ENCODE measurements at places on chromosomes 7 and 10.

DNA sequence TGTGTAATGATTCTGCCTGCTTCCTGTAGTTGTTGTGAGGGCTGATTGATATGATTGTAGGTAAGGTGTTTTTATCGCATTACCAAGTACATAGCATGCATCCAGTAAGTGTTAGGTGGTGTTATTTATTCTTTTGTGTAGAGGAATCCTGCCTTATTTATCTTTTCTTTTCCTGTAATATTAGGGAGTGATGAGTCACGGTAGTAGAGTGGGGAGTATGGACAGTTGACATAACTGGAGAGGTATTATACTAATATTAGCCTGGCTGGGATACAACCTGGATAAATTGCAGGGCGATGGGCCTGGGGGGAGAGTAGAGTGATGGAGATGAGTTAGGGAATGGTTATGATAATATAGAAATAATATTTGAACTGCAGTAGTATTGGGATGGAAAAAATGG is 9.8 kb downstream of the SDK1 start:
- no peak for DNase-seq

- no peak for DNase-seq
Observed at GRCh38 chr10:104981995-104982394, 340.9 kb downstream of the SORCS3 start.

- no peak for DNase-seq
Observed at GRCh38 chr10:17290226-17290625, 62.2 kb downstream of the VIM start.

- DNase-seq, result no peak
Observed at GRCh38 chr7:46979439-46979838, 602.5 kb downstream of the TNS3 start.

DNA sequence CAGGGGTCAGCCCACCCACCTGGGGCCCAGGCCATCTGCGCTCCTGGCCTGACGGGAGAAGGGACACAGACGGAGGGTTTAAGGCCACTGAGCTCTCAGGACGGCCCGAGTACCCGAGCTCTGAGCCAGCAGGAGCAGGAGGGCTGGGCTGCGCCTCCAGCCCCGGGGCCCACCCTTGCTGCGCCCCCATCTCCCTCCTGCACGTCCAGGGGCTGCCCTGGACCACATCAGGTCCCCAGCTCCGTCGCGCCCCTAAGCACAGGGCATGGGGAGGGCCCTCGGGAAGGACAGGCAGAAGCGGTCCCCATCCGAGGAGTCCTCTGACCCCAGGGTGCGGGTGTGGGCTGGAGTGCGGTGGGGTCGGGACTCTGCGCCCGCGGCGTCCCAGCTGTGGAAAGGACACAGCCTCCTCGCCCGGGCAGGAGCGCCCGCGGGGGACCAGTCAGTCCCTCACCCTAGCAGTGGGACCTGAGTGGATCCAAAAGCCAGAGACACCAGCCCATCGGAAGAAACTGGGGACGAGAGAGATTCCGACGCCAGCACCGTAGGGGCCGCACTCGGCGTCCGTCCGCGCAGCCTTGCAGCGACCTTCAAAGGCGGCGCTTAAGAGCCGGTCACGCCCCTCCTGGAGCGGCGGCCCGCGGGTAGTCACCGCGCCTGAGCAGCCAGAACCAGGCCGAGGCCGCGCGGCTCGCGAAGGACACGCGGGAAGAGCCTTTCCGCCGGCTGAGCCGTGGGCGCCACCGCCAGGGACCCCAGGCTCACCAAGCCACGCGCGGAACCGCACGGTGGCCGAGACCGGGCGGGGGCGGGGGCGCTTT is 15.9 kb downstream of the CAMK2B start:
- no peak for DNase-seq

DNA sequence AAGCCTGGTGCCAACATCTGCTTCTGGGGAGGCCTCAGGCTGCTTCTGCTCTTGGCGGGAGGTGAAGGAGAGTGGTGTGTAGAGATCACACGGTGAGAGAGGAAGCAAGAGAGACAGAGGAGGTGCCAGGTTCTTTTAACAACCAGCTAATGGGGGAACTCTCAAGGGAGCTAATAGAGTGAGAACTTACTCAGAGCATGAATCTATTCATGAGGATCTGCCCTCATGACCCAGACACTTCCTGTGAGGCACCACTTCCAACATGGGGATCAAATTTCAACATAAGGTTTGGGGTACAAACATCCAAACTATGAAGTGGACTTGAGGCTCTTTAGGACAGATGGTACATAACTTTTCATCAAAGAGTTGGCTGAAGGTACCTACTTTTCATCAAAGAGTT is 5.1 kb upstream of the ZNF32 start:
- DNase-seq, result no peak

DNA sequence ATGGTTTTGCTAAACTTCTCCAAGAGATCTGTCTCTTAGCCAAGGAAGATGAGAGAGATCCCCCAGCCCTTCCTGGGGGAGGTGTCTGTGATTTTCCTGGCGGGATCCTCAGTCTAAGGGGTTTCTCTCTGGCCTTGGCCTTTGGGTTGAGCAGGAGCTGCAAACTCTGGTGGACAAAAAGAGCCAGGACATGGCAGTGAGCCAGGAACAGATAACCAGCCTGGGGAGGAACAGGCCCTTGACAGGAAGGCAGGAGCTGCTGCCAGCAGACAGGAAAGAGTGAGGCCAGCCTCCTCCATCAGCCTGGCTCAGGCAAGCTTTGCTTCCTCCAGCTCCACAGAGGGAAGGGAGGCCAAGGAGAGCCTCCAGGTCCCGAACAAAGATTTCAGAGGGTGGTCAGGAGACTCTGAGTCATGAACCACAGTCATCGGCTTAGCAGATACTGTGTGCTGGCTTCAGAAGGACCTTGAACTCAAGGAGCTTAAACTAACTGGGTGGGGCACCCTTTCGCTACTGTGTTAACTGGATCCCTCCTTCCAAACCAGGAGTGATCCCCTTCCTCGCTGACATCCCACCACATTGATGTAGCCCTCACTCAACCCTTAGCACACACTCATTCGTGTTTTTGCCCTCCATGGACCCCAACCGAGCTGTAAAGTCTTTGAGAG is 34.7 kb downstream of the DDIT4 start:
- no peak for DNase-seq

DNA sequence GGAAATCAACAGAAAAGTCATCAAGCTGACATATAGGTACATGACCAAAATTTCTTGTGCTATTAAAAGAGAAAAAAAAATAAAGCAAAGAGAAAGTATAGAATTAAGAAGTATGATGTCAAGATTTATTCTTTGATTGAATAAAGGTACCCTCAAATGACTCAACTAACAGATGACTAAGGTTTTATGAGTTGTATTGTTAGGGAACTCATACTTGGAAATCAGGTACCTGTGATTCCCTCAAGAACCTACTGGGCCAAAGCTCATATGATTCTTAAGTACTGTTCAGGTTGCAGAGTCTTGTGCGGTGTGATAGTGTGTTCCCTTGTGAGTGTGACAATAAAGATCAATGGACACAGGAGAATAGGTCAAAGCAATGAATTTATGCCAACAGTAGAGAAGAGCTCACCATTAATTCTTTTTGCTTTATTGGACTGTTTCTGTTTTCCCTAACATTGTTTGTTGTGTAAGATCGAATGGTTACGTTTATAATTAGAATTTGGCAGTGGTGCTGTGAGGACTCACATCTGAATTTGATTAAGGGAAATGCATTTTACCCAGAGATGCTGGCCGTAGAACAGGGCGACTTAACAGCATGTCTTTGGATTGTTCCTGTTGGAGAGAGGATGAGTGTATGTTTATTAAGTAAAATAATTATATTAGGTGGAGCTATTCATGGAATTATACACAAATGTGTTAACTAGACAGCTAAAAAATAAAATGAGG is 293.2 kb upstream of the SEMA3D start:
- no peak for DNase-seq

GRCh38 chr7:157474685-157475084 is 137.9 kb downstream of the DNAJB6 start:
- no peak for DNase-seq

DNA sequence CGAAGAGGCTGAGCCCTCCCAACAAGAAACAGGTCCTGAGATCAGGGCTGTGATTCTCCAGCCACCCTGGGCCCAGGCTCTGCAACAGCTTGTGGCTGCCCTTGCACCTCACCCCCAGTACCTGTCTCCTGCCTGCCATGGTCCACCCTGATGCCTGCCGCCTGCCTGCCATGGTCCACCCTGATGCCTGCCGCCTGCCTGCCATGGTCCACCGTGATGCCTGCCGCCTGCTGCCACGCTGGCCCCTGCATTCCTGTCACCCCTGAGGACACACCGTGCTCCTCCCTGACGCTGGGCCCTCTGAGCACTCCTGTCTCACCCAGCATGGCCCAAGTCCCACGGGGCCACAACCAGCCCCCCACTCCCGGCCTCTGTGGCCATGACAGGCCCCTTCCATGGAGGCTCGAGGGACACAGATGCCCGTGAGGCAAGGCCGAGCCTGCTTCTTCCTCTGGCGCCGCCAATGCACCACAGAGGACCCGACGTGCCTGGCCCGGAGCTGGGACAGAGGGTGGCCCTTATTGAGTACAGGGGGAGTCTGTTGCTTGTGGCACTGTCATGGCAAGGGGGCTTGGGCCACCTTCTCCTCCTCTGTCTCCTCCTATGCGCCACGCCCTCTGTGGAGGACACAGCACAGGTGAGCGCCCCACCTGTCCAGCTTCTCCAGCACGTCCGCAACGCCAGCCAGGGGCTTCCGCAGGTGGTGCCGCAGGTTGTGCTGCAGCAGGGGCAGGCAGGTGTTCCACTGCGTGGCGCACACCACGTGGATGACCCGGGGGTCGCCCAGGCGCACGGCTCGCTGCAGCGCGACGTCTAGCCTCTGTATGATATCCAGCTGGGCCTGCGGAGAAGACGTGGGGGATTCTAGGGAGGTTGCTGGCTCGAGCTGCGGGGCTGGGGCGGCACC is 18.1 kb downstream of the CFAP46 start:
- no peak for DNase-seq

DNA sequence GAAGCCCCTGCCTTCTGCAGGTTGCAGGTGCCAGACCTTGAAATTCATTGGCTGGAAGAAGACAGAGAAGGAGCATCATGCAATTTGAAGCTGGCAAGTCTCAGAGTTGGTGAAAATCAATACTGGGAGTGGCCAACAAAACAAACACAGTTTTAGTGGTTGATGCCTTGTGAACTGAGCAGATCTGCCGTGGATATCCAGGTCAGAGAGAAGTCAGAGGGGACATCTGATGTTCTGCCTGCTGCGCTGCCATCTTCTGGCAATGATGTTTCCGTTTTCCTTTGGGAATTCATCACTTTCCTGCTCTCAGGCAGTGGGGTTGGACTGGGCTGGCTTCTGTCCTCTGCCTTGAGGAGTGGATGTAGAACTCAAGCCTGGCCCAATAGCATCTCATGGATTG is 132.0 kb downstream of the RPS24 start:
- no peak for DNase-seq

DNA sequence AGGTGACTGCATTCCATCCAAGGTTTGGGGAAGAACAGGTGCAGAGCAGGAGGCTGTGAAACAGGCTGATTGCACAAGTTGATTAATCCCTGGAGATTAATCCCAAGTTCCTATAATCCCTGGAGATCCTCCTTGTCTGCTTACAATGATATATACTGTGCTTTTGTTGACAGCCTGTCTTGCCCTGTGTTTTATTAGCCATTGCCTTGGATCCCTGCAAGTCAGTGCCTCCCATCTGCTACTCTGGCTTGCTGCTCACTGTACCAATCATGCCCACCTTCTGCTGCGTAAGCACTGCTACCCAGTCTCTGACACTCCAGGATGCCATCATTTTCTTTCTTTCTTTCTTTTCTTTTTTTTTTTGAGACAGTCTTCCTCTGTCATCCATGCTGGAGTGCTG is 65.4 kb downstream of the ANKRD61 start:
- DNase-seq, result no peak

DNA sequence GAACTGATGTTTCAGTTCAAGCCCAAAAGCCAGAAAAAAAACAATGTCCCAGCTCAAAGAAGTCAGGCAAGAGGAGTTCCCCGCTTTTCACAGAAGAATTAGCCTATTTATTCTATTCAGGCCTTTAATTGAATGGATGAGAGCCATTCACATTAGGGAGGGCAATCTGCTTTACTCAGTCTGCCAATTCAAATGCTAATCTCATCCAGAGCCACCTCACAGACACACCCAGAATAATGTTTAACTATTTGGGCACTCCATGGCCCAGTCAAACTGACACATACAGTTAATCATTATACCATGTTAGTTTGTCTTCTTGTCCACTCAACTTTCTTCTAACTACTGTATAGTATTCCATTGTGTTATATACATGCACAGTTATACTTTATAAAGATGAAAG is 2.6 kb upstream of the NPSR1 start:
- no peak for DNase-seq

DNA sequence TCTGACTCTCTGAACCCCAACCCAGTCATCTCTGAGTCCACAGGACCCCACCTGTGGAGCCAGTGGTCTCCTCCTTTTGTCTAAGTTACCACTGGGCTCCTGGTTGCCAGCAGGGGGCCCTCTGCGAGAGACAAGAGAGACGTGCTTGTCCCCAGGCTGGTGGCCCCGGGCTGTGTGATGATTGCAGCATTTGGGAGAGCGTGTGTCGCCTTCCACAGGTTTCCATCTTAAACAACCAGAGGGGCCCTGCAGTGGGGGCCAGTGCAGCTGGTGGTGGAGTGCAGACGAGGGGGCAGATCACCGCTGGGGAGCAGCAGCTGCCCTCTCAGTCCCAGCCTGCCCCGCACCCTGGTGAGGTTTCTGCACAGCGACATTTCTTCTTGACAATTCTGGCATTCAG is 122.4 kb upstream of the PPP2R2D start:
- DNase-seq, result no peak

DNA sequence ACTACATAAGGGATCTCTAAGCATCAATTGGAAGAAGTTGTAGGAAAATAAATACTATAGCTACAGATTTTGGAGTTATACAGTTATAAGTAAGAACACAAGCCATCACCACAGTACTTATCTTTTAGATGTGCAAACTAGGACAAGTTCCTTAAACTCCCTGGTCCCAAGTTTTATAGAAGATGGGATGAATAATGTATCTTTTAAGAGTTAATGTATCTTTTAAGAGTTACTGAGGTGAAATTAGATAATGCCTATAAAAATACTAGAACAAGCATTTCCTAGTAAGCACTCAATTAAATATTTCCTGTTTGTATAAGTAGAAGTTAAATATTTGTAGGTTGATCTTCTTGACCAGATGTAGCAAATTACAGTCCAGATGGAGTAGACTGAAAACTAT is 56.8 kb downstream of the SEMA3A start:
- no peak for DNase-seq

- DNase-seq, result no peak
Observed at GRCh38 chr7:50068026-50068425, 25.0 kb downstream of the ZPBP start.

Data from brain pericyte (primary cell).